ENCODE measurements at places on chromosomes 2 and 18.
A peak's percentile ranks its signal among the peaks of the same experiment; 100 is the strongest.

- no peak for DNase-seq
Observed at GRCh38 chr2:157785200-157785599, 90.9 kb downstream of the ACVR1 start.

DNA sequence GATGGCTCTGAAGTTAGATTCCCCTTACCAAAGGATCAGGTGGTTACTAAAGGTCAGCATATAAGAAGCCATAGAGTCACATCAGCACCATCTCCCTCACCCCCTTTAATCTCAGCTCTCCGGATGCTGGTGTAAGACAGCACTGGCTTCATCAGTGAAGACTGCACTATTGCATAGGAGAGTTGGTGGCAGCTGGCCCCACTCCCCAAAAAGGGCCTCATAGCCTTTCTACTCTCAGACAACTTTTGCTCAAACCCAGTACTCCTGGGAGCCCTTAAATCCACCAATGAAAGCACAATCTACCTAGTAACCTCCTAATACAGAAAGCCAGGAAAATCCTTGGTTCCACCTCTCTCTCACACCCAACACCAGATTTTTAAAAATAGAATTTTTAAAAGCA, 6.9 kb upstream of the DIPK1C start:
- DNase-seq = no peak

DNA sequence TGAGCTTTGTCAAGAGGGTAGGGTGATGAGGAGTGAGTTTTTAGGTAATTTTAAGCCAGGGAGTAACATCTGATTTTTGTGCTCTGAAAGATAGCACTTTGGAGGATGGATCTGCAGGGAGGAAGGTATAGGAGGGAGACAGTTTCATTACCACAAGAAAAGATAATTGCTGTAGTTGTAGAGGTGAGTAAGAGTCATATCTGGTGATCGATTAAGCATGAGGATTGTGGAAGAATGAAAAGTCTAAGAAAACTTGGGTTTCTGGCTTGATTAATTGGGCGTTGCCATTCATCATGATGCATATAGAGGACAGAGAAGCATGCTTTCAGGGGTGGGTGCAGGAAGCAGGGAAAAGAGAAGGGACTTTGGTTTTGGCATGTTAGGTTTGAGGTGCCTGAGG, 18.5 kb downstream of the KCMF1 start:
- no peak for DNase-seq

DNA sequence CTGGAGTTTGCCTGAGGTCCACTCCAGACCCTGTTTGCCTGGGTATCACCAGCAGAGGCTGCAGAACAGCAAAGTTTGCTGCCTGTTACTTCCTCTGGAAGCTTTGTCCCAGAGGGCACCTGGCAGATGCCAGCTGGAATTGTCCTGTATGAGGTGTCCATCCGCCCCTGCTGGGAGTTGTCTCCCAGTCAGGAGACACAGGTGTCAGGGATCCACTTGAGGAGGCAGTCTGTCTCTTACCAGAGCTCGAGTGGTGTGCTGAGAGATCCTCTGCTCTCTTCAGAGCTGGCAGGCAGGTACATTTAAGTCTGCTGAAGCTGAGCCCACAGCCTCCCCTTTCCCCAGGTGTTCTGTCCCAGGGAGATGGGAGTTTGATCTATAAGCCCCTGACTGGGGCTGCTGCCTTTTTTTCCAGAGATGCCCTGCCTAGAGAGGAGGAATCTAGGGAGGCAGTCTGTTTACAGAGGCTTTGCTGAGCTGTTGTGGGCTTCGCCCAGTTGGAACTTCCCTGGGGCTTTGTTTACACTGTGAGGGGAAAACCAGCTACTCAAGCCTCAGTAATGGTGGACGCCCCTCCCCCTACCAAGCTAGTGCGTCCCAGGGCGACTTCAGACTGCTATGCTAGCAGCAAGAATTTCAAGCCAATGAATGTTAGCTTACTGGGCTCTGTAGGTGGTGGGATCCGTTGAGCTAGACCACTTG, 34.7 kb downstream of the TFPI start:
- DNase-seq = no peak

DNA sequence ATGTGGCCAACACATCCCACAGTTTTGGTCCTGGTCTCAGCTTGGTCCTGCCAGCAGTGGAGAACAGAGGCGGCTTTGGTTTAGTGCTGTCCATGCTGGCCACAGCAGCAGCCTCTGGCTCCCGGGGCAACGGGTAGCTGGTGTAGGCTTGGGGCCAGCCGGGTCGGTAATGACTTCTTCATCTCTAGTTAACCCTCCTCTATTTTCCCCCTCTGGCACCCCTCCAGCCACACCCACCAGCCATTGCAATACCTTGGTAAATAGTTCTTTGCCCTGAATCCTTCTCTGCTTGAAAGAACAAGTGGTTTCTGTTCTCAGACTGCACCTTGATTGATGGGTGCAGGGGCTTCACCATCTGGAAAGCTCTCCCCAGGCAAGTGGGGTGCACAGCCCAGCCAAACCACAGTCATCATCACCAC, 31.7 kb upstream of the ZNF396 start:
- no peak for DNase-seq

DNA sequence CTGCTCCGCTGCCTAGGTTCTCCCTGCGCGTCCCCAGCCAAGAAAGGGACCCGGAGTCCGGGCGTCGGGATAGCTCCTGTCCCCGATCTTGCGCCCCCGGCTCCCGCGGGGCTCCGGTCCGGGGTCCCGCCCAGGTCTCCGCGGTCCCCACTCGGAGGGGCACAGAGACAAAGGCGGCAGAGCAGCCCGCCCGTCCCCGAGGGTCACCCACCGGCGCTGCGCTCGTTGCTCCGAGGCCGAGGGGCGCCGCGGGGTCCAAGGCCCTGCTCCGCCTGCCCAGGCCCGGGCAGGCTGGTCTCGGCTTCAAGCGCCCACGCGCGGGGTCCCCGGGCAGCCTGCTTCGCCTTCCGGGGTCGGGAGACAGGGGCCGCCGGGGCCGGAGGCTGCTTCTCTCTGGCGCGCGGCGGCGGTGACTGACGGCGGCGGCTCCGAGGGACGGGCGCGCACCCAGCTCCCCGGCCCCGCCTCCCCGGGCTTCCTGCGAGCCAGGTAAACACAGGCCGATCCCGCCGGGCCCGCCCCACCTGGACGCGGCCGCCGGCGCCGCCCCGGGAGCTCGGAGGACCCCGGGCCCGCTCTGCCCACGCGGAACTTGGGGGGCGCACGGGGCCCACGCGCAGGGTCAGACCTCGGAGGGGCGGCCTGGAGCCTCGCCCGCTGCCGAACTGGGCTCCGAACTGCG, at the start of gene MBP:
Gene MBP (minus strand): TSS at position 415 of the 682 bp plus-strand sequence. CDS start 27,522 bp downstream, outside the sequence.
- peak; percentile 83 for DNase-seq

DNA sequence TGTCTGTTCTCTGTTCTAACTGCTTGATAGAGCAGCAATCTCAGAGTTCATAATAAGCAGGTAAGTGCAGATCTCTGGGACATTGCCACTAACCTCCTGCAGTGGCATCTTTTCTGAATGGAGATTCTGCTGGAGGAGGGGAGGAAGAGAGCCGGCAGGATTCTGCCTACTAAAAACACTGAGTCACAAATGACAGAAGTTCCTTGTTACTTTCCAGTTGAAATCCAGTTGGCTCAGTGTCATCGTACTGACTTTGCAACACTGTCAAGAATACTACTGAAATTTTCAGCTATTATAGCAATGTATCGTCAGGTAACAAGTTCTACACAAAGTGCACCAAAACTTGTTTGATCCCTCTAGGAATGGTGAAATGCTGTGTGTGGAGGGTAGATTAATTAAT, 79.6 kb upstream of the ST6GAL2 start:
- DNase-seq = no peak

GRCh38 chr2:79083597-79084251, 4.1 kb downstream of the REG1B start:
- no peak for DNase-seq

- DNase-seq = no peak
Observed at GRCh38 chr18:28559511-28559910, 382.6 kb upstream of the CDH2 start.

GRCh38 chr18:13213036-13213795, 5.3 kb upstream of the LDLRAD4 start:
- no peak for DNase-seq

- no peak for DNase-seq
Observed at GRCh38 chr2:230906471-230907230, 18.4 kb downstream of the GPR55 start.
